Lung microvascular endothelial cell (primary cell): ENCODE measurements at places on chromosomes 7 and 10. TPM values are rescaled to one million over a fixed set of nuclear protein-coding genes. Genes with fewer than 3 reads are reported as not detected.
A peak's percentile ranks its signal among the peaks of the same experiment; 100 is the strongest.

GRCh38 chr7:112876877-112877276 is 86.7 kb upstream of the TMEM168 start:
- DNase-seq: no peak

PNLIPRP1 gene
- total RNA-seq: not detected in 2 replicates

GRCh38 chr7:96665689-96666088 is 44.0 kb downstream of the SEM1 start:
- no peak for DNase-seq

- DNase-seq: no peak
These were observed 20.1 kb upstream of the NMT2 start for GRCh38 chr10:15188603-15189002.

DNA sequence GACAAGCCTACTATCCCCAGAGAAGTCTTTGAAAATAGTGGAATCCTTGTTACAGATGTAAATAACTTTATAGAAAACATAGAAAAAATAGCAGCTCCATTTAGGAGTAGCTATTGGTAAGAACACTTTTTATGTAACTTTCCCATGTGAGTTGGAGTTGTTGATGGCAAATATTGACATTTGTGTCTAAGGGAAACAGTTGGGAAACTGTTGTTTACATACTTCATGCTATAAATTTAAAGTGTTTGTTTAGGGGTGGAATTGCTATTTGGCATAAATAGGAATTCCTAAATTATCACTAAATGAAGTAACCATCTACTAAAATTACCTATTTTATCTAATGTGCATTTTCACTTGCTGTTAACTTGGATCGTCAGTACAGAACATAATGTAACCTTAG is 50.7 kb downstream of the GDI2 start:
- DNase-seq: no peak

LIPK gene
- total RNA-seq: not detected in 2 replicates

DNA sequence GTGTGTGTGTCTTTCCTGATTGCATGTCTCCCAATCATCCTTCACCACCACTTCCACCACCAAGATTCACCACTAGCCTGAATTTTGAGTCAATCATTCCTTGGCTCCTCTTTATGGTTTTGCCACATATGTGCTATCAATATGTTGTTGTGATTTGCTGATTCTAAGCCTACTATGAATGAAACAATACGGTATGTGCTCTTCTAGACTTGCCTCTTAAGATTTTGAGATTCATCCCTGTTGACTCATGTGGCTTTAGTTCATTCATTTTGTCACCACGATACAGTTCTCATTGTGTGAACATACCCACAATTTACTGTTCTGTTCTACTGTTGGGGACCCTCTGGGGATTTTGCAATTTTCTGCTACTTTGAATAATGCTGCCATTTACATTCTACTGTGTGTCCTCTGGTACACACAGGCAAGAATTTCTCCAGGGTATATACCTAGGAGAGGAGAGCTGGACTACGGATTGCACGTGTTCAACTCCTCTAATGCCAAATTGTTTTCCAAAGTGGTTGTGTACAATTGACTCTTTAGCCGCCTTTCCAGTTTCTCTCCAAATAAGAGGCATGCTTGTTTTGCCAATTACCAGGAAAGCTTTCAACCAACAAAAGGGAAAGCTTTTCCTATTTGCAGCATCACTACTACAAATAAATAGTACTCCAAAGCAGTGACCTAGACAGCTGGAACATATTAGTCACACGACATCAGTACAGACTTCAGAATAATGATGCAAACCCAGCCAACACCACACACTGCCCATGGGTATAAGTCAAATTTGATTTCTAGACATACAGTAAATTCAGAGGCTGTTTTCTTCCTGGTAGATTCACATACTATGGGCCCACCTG is 30.0 kb downstream of the SGMS1 start:
- DNase-seq: peak; percentile 64

DNA sequence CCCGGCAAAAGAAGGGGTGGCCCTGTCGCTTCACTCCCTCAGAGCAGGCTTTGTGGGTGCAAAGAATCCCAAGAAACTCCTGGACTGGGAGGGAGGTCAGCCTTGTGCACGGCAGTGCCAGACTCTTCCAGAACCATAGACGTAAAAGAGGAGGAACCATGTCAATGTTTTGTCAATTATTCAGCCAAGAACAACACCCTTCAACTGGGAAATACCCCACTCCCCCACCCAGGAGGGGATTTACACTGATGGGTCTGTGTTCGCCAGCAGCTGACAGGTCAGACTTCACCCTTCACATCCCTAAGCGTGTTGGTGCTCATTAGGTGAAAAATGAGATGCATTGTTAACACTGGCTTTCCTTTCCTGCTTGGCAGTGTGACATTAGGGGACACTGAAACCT is 116.8 kb upstream of the BMPER start:
- DNase-seq: no peak

GRCh38 chr10:31484431-31485135 is 165.6 kb downstream of the ZEB1 start:
- no peak for DNase-seq

DNA sequence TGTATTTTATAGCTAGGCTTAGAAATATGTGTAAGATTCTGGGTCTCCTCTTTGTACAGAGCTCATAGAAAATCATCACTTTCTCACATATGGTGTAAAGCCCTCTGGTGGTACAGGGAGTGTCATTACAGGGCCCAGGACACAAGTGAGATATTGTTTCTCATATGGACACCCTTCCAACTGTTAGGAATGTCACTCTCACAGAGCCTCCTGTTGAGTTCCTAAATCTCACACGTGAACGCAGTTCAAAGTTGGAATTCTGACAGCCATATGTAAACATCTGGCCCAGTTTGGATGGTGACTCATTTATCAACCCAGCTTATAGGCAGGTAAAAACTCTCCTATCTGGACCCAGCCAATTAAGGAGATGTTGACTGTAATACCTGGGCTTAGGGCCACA is 35.4 kb upstream of the ZNF107 start:
- peak; percentile 21 for DNase-seq

DNA sequence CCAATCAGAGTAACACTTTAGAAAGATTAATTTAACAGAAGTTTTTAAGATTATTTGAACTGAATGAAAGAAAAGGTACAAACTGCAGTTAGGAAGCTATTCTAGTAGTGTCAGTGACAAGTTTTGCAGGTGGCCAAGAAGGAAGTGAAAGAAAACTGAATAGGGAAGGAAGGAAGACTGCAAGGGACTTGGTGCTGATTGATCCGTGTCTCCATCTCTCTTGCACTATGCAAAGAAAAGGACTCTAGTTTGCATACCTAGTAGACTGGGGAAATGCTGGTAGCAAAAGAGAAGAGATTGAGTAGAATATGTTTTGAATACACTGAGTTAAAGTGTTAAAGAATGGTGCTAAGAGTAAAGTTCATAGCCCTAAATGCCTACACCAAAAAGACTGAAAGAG is 33.0 kb downstream of the OR6V1 start:
- DNase-seq: no peak

SLC26A5 gene
- total RNA-seq: 0.22 and 1.4 TPM in 2 replicates

DNA sequence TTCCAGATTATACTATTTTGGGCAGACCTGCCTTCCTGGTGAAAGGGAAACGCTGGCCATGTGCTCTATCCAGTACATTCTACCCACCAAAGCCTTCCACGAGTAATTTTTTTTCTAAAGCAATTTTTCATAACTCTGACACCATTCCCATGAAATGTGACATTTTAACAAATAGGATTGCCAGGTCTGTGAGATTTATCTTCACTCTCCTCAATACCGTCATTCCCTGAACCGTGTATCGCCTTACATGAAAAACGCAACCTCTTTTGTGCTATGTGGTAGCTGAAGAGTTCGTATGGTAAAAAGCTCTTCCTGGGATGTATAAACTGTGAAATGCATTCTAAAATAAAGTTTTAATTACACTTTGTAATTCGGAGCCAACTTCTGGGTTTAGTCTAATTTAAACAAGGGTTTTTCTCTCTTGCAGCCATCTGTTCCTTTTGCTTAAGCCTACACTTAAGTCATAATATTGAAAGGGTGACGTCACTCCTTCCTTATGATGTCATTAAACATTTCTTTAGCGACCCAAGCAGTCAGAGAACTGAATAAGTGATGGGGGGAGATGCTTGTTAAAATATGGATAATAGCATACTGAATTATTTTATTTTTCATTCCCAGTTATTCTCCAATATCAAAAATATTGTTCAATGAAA is 27.7 kb downstream of the C1QL3 start:
- no peak for DNase-seq

GRCh38 chr7:102444961-102445673 is 11.7 kb downstream of the ORAI2 start:
- no peak for DNase-seq

DNA sequence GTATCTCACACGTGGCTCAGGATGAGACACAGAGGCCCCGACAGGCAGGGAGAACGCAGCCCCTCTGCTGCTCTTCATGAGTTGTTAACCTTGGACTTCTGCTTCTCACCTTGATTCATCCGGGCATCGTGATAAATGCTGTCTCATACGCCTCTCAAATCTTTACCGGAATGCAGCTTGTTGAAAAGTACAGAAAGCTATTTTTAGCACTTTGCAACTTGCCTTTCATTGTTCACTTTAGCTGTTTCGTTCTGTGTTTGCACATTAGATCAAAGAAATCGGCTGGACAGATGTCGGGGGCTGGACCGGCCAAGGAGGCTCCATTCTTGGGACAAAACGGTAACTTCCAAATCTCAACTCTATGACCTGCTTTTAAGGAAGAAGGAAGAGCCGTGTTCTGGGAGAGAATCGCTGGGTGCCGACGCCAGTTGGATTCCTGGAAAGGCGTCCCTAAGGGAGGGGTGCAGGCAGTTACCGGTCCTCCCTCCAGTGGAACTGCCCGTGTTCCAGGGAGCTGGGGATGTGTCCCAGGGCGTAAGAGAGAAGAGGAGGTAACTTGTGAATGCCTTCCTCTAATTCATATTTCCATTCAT is 49.3 kb downstream of the PFKP start:
- no peak for DNase-seq

- no peak for DNase-seq
These were observed 149.8 kb upstream of the WDR11 start for GRCh38 chr10:120701381-120701780.

GRCh38 chr10:30759423-30759822 is 129.9 kb upstream of the LYZL2 start:
- DNase-seq: peak; percentile 45
